ENCODE measurements at places on chromosomes 5 and 9.

GRCh38 chr5:88889189-88890069 lies 6.4 kb upstream of the MEF2C start:
- DNase-seq = no peak

GRCh38 chr5:60718166-60718892 lies 18.4 kb upstream of the DEPDC1B start:
- DNase-seq = no peak

- no peak for DNase-seq
These were observed 42.1 kb downstream of the RASEF start for GRCh38 chr9:83020864-83021263.

DNA sequence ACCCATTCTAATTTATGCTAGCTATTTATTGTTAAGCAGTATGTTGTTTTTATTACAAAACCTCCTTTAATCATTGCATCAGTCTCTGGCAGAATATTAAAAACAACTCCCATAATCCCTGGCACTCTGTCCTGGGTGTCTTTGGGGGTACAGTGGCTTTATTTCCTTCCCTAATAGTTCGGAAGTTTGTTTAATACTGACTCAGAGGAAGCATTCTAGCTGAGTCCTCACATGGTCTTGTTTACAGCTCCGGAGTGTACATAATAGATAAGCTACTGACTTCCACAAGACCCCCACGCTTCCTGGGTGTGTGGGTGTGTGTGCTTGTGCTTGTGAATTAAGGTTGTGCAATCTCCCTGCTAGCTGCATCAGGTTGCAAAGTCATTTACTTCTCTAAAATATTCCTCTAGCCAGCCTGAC lies 149.8 kb upstream of the CDKN2B start:
- DNase-seq = no peak

DNA sequence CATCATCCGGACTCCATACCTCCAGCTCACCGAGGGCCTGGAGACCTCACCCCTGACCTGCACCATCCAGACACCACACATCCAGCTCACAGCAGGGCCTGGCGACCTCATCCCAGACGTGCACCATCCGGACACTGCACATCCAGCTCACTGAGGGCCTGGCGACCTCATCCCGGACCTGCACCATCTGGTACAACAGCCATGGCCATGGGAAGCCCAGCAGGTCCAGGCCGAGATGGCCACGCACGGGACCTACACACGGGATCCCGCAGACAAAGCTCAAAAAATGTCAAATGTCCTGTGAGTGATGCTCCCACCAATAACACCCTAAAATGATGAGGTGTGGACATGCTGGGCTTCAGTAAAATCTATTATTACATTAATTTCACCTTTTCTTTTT lies 9.7 kb downstream of the TERT start:
- DNase-seq = no peak

- no peak for DNase-seq
These were observed 93.4 kb upstream of the IRX4 start for GRCh38 chr5:1975898-1976765.

DNA sequence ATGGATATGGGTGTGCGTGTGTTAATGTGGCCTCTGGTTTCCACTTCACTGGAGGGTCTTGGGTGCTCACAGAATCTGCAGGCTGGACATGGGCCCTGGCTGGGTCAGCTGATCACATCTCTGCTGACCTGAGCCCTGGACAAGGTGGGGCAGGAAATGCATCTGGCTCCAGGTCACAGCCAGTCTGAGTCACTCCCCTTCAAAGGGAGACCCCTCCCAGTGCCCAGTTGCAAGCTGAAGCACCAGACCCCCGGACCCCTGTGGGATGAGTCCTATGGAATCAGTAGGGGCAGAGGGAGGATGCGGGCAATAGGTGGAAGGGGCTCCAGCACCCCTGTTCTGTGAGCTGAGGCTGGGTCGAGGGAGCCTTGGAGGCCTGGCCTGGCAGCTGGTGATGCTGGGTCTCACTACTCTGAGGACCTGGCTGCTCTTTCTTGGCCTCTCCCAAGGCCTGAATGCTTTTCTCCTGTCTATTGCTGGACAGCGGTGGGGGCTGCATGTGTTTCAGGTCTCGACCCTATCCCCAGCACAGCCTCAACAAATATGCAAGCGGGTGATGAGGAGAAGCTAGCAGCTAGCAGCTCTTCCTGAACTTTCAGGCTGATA lies 54.5 kb downstream of the PHF2 start:
- DNase-seq = no peak

DNA sequence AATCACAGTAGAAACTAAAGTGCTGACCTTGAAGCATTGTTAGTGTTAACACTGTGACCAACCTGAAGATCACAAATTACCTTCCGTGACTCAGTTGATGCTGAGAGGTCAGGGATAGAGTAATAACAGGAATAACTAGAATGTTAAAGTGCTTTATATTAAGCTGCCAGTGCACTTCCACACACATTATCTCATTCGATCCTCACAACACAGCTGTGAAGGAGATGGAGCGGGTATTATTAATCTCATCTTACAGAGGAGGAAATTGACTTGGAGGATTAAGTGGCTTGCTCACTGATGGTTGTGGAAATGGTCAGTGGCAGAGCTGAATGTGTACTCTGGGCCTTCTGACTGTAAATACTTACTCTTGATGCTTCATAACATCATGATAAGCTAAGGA lies 252.5 kb upstream of the DMRT1 start:
- no peak for DNase-seq

GRCh38 chr5:110161162-110161561 lies 471.4 kb downstream of the MAN2A1 start:
- DNase-seq = no peak

- DNase-seq = no peak
These were observed 12.9 kb downstream of the TJP2 start for GRCh38 chr9:69186841-69187611.

DNA sequence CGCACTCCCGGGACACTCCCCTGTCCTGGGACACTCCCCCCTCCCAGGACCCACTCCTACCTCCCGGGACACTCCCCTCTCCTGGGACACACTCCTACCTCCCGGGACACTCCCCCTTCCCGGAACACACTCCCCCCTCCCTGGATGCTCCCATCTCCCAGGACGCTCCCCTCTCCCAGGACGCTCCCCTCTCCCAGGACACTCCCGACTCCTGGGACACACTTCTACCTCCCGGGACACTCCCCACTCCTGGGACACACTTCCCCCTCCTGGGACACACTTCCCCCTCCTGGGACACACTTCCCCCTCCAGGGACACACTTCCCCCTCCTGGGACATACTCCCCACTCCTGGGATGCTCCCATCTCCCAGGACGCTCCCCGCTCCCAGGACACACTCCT lies 95.6 kb downstream of the RXRA start:
- no peak for DNase-seq

DNA sequence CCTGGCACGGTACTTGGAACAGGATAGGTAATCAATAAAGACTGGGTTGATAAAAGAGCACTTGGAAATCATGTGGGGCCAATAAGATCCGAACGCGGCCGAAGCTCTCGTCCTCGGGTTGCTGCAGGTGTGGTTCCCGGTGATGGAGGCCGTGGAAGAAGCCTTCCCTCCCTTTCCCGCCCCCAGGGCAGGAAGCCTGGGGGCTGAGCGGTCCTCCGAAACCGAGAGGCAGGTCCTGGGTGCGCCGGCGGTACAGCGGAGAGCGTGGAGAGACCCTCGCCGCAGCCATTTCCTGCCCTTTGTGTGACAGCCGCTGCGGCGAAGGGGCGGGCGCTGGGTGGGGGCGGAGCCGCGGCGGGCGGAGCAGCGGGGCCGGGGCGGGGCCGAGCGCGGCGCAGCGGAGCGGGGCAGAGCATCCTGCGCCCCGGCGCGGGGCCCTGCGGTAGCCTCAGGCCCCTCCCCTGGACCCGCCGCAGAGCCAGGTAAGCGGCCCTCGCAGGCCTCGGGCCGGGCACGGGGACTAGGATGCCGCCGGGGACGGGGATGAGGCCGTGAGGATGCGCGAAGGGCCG lies at the start of gene CYFIP2:
Gene CYFIP2, plus strand, starts transcription at position 410 of the 572 bp plus-strand sequence. CDS start 19,239 bp downstream, outside the sequence.
- peak; percentile 86 for DNase-seq

- no peak for DNase-seq
These were observed 60.9 kb upstream of the CACNA1B start for GRCh38 chr9:137816531-137817235.

- DNase-seq = no peak
These were observed 79.5 kb upstream of the ZNF608 start for GRCh38 chr5:124825983-124826337.

DNA sequence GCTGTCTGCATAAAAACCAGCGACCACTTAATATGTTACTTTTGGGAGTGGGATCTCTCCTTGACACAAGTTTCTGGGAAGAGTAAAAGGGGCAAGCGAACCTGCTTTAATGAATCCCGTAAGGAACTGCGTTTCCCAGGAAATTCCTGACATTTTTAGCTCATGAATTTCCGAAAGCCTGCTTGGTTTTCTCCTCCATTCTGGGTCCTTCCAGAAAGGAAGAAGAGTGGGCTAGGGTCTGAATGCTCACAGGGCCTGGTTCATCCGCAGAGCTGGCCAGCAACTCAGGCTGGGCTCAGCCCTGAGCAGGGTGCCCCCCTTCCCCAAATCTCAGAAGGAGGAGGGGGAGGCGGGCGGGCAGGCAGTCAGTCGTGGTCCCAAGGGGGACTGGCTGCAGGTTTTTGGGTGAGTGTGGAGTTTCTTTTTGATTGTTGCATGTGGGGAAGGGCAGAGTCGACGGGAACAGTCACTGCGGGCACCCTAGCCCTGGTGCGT lies 1.2 kb upstream of the PURA start:
- no peak for DNase-seq

DNA sequence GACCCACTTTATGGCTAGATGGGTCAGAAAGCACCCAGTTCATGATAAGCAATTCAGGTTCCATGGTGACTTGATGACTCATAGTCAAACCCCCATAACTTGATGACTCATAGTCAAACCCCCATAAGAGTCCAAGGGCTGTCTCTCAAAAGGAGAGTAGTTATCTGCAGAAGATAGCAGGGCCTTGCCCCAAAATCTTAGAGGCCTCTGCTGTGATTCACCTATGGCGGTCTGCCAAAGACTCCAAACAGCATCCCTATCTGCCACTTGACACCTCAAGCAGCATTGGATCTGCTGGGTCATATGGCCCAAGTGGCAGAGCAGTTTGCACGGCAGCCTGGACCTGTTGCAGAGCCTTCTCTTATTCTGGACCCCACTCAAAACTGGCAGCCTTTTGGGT lies 395.2 kb upstream of the KIF2A start:
- no peak for DNase-seq

- DNase-seq = no peak
These were observed 15.8 kb downstream of the GALNT10 start for GRCh38 chr5:154206311-154206710.

- DNase-seq = no peak
These were observed 35.9 kb upstream of the HRH2 start for GRCh38 chr5:175621971-175622370.

GRCh38 chr5:16048132-16048531 lies 131.5 kb downstream of the MARCHF11 start:
- DNase-seq = no peak

DNA sequence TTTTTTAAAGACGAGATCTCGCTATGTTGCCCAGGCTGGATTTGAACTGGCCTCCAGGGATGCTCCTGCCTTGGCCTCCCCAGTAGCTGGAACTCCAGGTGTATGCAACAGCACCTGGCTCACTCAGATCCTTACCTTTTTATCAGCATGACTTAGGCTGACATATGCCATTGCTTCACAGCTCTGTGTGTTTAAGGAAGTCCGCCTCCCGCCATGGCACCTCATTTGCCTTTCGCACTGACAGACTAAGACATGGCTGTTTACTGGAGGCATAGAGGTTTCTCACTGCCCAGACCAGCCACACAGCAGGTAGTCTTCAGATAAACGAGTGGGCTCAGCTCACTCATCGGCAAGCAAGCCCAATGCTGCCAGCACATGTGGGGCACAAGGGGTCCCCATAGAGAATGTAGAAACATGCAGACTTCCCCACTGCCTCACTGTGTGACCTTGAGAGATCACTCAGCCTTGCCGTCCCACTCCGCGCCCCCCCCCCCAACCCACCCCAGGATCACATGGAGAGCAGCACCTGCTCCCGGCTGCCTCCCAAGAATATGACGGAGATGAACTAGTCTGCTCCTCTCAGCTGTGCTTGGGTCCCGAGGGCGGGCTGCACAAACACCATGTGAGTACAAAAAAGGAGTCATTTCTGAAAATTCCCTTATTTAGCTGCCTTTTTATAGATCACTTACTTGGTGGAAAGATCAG lies 62.8 kb downstream of the DCP2 start:
- no peak for DNase-seq

DNA sequence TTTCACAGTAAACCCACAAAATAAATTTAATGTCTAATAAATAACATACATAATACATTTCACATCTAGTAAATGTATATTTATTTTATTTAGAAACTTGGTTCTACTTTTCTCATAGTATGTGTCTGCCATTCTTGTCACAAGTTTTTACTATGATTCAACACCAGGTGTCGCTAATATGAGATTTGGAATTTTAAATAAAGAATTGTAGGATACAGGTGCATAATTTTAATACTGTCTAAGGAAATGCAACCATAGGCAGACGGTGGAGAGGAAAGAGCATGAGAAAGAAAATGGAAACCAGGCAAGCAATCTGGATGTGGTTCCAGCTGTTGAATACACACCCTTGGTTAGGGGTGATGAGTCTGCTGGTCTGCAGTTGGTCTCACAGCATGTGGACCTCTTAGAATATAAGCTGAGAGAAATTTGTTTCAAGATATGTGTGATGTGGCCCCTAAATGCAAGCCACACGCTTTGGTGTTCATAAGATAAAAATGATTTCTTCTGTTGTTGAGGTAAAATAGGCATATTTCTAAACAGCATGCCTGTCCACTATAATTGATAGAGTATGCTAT lies 114.7 kb upstream of the TXNDC8 start:
- no peak for DNase-seq

GRCh38 chr5:151642472-151643140 lies 44.1 kb downstream of the SPARC start:
- DNase-seq = no peak

DNA sequence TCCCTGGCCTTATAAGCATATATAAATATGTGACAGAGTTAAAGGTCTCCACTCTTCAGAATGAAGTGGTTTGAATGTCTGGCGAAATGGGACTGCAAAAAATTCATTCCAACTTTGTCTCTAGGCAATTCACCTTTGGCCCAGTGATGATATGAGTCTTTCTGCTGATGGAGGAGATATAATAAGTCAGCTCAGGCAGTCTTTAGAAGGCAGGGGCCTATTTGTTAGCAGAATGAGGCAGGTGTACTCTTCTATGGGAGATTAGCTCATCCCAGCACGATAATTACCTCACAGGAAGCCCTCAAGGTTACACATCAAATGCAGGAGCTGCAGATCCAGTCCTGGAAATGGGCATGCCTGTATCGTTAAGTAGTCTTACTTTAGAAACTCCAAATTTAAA lies 300.5 kb downstream of the NR2F1-AS1 start:
- DNase-seq = no peak

DNA sequence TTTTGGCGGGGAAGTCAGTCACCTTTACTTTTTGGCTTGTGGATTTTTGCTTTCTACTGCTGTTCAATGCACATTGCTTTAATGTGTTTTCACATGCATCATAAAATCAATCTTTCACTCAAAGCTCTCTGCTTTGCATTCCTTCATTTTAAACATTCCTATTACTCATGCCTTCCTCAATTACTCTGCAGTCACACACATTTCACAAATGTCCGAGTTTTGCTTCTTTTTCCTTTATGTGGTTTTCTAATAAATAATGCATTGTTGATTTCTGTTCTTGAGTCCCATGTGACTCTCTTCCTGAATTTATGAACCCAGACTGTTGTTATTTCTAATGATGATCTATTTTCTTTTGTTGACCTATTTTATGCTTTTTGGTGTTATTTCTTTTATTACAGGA lies 82.3 kb upstream of the EPB41L4B start:
- no peak for DNase-seq

Data from HEK293T (cell line).